ENCODE measurements at places on chromosomes 5 and 9.

DNA sequence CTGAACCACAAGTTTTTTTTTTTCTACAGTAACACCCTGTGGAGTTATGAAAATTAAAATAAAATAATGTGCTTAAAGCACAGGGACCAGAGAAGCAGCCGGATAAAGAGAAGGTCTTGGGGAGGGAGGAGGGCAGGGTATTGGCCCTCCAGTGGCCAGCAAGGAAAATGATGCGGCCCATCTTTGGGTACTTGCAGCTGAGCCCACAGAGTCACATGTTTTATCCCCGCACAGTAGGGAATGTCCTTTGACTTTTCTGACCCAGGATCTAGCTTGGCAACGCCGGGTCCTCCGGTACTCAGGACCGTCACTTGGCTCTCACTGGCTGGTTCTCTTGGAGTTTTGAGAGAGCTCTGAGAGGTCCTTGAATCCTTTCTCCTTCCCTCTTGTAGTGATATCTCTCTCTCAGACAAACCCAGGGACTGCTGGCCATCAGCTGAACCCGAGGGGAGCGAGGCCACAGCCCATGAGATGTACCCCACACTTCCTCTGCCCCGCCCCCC, 35.3 kb upstream of the HSPA9 start:
- DNase-seq, result no peak

DNA sequence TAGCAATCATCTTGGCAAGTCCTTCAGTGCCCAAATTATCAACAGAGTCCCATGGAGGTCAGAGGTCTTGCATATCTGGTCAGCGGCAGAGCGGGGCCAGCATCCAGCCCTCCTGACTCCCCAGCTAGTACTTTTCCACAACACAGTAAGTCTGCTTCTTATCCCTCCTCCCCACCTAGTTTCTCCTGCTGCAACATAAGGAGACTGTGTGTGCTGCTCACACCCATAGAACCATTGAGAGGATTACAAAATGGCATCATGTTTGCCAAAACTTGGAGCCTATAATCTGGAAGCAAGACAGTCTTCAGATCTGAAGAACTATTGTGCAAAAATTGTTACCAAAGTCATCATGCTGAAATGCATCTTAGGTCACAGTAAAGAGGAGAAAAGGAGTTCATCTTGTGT, 125.8 kb upstream of the ZNF366 start:
- no peak for DNase-seq

- no peak for DNase-seq
Measured at GRCh38 chr9:132880324-132880661, 1.6 kb downstream of the SPACA9 start.

- DNase-seq, result no peak
Measured at GRCh38 chr5:66138637-66139317, 5.3 kb upstream of the SREK1 start.

- DNase-seq, result no peak
Measured at GRCh38 chr9:122580360-122580759, 2.8 kb downstream of the OR1L8 start.

GRCh38 chr5:169544264-169544950, 39.2 kb upstream of the SPDL1 start:
- no peak for DNase-seq

DNA sequence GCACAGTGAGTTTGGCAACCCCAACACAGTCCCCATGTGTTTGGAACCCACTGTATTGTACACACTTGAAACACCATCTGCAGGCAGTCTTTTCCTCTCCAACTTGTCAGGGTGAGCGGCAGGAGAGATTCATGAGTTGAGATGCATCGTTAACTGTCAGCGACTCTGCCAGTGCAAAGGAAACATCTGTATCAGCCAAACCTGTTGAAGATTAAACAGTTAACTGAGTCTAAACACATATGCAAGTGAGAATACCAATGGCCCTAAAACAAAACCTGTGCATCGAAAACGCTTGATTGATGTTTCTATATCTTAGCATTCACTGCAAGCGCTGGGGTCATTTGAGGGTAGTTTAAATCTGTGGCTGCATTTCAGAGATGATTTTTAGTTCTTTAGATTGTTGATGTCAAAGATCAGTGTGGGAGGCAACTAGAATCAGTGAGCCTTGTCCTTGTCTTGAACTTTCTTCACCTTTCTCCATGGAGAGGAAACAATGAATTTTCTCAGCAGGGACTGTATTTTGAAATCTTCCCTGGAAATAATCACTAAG, 41.3 kb upstream of the PAM start:
- no peak for DNase-seq

GRCh38 chr9:98755006-98755618, 41.2 kb downstream of the ANKS6 start:
- no peak for DNase-seq

GRCh38 chr9:87622923-87623322, 103.0 kb upstream of the CTSL start:
- no peak for DNase-seq

GRCh38 chr9:112725961-112726360, 8.0 kb upstream of the INIP start:
- no peak for DNase-seq

GRCh38 chr9:133378408-133378962, 2.3 kb downstream of the STKLD1 start:
- no peak for DNase-seq

DNA sequence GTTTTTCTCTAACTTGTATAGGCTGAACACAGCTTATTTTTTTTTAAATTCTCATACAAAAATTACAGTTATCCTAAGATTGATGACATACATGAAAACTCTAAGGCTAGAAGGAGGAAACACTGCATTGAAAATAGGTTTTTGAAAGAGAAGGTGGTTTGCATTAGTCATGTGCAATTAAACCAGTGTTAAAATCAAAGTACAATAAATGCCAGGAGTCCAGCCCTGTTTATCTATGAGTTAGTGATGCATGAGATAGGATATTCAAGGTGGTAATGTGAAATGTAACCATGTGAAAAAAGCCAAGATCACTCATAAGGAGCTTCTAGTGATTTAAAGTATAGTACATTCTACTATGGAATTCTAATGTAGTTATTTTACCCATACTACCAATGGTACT, 444.9 kb upstream of the CYLC2 start:
- DNase-seq, result no peak

DNA sequence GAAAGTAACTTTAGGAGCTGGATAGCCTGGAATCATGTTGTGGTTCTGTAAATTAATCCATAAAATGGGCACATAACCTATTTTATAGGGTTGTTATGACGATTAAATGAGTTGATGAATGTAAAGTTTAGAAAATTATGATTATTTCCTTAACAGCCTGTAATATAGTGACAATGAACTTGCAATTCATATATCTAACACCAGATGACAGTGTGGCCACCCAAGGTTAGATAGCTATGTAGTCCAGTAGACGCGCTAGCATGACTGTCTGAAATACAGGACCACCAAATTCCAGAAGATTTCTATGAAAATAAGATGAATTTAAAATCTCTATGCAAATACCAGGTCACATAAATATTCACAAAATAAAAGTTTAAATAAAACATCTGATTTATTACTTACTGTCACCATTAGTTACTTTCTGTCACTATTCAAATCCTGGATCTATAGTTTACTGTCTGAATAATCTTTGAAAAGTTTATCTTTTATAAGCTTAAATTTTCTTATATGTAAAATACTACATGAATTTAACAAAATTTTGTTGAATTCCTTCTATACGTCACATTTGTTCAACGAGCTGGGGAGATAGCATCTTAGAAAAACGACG, 26.1 kb upstream of the MACIR start:
- no peak for DNase-seq

DNA sequence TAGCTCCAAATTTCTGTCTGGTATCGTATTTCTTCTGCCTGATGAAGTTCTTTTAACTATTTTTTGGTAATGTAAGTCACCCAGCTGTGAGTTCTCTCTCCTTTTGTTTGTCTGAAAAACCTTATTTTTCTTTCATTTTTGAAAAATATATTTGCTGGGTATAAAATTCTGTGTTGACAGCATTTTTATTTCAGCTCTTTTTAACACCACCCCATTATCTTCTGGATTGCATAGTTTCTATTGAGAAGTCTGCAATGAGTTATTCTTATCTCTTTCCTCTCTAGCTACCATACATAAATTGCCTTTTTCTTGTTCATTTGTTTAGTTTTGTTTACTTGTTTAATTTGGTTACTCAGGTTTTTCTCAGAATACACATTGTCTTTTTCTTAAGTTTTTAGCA, 109.1 kb downstream of the NSG2 start:
- no peak for DNase-seq

GRCh38 chr9:14311171-14311949, 2.6 kb downstream of the NFIB start:
- DNase-seq, result no peak

- DNase-seq, result no peak
Measured at GRCh38 chr5:96048763-96049162, 87.1 kb upstream of the ELL2 start.

- no peak for DNase-seq
Measured at GRCh38 chr9:123424552-123425225, 68.7 kb downstream of the CRB2 start.

DNA sequence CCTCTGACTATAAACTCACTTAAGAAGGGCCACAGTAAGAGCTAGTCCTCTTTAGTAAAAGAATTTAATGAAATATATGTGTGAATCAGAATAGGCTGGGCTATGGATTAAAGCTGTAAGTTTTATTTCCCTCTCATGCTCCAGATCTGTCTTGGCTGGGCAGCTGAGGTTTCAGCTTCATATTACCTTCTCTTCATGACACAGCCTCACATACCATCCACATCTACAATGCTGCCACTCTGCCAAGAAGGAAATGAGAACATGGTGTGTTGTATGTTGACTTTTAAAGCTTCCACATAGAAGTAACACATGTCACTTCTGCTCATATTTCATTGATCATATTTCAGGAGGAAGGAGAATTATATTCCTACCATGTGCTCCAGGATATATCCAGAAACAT, 776.0 kb upstream of the ACO1 start:
- DNase-seq, result no peak
